ENCODE measurements at places on chromosomes 16 and 17. TPM values are rescaled to one million over a fixed set of nuclear protein-coding genes. Genes with fewer than 3 reads are reported as not detected.
A peak's percentile ranks its signal among the peaks of the same experiment; 100 is the strongest.

DNA sequence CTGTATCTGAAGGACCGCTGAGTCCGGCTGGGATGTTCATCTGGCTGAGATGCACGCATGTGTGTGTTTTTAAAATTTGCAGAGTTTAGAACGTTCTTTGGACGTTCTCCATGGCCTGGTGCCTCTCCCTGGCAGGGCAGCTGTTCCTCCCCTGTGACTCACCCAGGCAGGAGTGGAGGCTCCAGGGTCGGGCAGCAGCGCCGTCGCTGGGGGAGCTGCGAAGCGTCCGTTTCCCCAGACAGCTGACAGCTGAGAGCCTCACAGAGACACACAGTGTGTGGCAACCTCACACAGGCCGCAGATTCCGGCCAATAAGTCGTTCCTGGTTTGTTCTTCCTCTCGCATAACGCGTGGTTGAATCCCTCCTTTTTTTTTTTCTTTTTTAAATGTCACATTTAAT is 80.6 kb downstream of the OR1D5 start:
- peak; percentile 85 for DNase-seq

GRCh38 chr17:30160419-30161172 is 44.0 kb downstream of the NSRP1 start:
- DNase-seq, result no peak

DNA sequence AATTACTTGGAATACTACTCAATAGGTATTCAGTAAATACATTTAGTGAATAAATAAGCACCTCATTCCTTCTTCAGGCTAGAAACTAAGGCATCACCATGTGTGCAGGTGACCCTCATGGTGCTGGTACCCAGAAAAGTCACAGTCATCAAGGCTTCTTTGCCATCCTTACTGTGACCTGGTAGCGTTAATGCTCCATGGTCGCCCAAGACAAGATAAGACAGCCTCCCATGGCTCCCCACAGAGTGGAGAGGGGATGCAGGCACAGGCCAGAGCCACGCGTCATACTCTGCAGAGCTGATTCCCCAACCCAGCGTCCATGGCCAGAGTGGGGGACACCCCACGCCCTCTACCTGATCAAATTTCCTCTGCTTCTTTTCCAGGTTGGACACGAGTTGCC is 73.8 kb downstream of the NDE1 start:
- DNase-seq, result no peak

ASGR1 gene
- total RNA-seq, result 0.43 TPM

- DNase-seq, result no peak
Observed at GRCh38 chr17:57293077-57293476, 36.8 kb downstream of the MSI2 start.

DNA sequence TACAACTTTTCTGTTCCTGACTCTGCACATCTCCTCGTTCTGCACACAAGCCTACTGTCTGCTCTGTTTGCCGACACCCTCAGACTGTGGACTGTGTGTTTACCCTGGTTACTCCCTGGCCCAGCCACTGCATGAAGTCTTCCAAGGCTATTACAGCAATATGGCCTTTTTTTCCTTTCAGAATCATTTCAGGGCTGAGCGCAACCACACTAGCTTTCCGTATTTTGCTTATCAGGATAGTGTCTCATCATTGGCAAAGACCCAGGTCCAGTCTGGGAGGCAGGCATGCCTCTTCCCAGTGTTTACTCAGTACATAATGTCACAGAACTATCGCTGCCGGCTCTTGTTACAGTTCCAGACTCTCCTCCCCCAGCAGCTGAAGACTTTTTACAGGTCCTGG is 10.1 kb downstream of the DNAH9 start:
- no peak for DNase-seq

DNA sequence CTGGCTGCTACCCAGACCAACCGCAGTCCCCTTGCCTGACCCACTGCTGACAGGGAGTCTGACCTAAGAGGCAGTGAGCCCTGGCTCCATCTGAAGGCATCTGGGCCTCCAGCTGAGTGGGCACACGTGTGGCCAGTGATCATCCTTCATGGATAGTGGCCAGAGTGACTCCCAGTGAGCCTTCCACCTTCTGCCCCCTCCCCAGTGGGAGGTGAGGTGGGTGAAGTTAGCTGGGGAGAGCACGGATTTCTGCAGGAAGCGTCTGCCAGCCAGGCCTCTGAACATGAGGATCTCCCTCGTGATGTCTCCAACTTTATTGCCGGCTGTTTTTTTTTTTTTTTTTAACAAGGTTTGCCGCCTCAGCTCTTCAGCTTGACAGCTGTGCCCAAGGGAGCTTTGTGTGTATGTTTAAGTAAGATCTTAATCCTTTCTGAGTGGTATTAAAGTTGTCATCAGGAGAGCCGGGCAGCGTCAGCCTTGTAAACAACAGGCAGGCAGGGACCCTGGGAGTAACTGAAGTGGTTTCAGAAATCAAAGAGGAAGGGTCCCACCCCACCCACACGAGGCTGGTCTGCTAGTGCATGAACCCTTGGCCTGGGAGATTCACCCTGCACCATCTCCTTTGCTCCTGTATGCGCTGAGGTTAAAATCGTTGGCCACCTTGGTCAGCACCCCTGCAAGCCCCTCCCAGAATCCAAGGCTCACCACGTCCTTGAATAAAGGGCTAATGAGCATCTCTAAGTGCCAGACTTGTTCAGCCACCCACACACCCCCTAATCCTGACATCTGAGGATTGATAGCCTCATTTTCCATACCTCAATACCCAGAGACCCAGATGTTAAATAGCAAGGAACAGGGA is 33.3 kb downstream of the RHBDL3 start:
- no peak for DNase-seq

RNF213 gene
- 28.6 TPM for total RNA-seq

- DNase-seq, result no peak
Observed at GRCh38 chr17:60751884-60752283, 74.2 kb downstream of the BCAS3 start.

DNA sequence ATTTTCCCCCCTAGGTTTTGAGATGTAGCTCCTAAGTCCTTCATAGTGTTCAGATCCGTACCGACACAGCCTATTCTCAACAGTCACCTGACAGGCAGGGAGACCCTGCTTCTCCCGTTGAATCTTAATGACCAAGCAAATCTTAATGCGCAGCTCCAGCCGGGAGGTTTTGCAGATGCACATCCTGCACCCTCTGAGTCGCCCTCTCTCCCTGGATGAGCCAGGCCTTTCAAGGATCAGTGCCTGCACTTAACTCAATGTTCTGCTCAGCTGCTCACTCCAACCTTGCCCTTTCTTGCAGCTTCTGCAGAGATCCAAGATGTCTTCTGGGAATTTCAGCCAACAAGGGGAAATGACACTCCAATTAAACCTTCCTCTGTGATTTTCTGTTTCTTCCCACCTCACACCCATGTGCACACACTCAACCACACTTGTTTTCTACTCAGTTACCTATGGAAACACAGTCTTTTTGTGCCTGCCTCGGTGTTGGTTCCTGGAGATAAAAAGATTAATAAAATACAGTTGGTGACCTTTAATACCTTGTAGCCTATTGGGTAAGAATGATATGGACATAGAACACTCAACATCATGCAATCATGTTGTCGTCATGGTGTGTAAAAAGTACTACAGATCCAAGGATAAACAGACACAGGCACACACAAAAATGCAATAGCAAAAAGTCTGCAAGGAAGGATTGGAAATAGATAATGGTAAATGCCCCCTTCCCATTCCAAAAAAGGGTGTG is 76.9 kb upstream of the DYNLRB2 start:
- DNase-seq, result no peak

APOBR gene
- 0.51 TPM for total RNA-seq

DNA sequence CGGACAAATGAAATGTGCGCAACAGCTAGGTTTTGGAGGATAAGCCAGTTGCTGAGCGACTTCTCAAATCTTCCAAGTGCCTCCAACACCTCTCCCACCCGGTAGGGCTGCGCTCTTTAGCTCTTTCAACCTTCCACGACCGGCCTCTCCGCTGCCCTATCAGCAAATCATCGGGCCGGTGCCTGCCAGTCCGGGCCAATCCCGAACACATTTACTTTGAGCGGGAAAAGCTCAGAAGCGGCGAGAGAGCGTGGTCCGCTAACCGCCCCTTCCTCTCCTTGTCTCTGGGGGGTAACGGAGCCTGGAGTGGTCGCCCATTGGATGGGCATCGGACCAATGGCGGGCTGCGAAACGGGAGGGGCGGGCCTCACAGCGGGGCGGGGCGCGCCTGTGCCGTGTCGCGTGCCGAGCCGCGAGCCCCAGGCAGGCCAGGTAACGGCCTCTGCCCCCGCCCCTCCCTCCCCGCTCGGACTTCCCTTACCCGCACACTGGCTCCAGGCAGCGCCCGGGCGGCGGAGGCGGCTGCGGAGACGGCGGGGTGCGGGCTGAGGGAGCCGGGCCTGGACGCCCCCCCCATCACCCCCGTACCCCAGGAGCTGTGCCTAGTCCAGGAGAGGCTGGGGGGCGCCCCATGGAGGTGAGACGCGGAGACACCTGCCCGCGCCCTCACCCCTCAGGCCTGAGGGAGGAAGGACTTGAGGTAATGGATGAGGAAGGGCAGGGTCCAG is at the start of gene MEIOC:
Gene MEIOC (plus strand): TSS at position 486 of the 728 bp plus-strand sequence. CDS start 146 bp downstream, at position 632.
- no peak for DNase-seq

NPIPA7 gene
- 3.0 TPM for total RNA-seq

DNA sequence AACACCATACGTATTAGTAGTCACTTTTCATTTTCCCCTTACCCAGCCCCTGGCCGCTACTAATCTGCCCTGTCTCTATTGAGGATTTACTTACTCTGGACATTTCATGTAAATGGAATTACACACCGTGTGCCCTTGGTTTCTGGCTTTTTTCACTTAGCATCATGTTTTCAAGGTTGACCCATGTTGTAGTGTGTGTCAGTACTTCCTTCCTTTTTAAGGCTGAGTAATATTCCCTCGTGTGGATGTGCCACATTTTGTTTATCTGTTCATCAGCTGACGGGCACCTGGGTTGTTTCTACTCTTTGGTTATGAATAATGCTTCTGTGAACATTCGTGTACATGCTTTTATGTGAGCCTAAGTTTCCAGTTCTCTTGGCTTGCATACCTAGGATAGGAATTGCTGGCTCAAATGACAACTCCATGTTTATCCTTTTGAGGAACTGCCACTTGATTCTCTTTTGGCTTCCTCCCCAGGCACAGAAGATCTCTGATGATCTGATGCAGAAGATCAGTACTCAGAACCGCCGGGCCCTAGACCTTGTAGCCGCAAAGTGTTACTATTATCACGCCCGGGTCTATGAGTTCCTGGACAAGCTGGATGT is 7.7 kb downstream of the PSMD3 start:
- no peak for DNase-seq

GRCh38 chr16:23929856-23930255 is 94.1 kb downstream of the PRKCB start:
- DNase-seq, result no peak

ACSM2A gene
- not detected for total RNA-seq

GRCh38 chr16:1343428-1344242 is 8.0 kb downstream of the TSR3 start:
- DNase-seq, result no peak

DNA sequence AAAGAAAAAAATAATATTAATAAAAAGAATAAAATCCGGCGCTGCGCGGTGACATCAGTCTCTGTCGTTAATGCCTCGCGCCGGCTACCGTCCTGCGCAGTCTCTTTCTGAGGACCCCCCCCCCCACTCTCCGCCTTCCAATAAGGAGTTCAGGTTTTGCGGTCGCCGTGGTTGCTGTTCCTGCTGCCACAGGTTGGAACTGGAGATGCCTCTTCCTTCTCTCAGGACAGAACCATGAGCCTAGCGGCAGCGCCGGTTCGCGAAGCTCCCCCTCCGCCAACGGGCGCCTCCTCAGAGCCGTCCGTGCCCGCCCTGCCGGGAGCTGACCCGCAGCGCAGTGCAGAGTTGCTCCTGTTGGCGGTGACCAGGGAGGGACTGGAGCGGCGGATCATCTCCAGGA is 2093.4 kb downstream of the TP53TG3F start:
- DNase-seq, result no peak

TBC1D3K gene
- total RNA-seq, result not detected

DNA sequence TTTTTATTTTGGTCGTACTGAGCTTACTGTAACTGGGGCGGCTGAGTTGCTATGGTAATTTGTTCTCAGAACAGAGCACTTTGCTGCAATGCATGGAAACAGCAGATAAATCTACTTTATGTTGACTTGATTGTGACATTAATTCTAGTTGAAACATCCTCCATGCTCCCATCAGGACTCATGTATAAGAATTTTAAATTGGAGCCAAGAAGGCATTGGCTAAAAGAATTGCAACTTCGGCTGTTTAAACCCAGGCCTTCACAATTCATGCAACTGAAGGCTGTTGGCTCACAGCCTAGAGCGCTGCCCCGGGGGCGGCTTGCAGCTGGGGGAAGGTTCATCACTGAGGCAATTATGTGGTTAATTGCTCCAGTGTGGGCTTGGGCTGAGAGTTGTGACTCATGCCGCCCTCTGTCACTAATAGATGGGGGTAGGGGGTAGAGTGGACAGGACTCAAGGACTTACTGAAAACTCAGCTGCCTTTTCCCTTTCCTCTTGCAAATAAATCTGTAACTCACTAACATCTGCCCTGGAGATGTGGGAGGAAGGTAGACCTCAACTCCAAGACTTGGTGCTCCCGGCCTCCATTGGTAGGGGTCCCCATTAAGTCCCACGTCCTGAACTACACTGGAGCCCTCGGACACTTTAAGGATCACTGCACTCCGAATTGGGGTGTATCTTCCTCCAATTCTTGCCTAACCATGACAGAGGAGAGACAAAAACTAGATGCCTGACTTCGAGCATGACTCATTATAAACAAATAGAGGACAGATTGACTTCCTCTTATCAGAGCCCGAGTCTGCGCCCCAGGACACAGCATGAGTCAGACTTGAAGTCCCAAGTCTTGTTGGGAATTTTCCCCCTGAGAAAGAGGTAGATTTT is 37.5 kb downstream of the ERCC4 start:
- DNase-seq, result peak; percentile 82

DNA sequence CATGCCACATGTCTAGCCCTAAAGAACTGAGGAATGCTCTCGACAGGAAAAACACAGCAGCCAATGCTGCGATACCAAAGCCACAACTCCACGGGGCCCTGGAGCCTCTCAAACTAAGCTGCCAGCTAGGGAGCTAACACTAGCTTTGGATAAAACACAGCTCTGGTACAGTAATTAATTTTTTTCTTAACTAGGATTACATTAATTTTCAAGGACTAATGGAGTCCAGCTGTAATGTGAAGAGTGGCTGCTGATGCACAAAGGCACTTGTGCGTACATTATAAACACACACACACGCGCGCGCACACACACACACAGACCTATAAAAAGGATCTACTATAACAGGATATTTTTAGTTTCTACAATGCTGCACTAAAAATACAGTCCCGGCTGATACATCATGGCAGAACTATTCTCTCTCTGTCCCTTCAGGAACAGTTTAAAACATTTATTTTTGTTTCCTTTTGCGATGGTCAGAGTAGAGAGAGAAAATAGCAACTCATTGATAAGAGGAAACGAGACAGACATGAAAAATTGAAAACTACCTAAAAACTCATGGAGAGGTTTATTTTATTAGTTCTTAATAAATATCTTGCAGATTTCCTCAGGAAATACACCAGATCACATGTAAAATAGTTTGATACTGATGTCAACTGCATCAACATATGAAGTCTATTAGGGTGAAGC is 88.5 kb downstream of the SMG6 start:
- peak; percentile 84 for DNase-seq

- no peak for DNase-seq
Observed at GRCh38 chr16:62391134-62391533, 354.9 kb upstream of the CDH8 start.
